ENCODE measurements at places on chromosomes 12 and 14. TPM values are rescaled to one million over a fixed set of nuclear protein-coding genes. Genes with fewer than 3 reads are reported as not detected.

Gene KERA
- polyA plus RNA-seq: 0.22 TPM

Gene LRP1-AS
- 0.91 TPM for polyA plus RNA-seq

Gene HOXC9
- 1.2 TPM for polyA plus RNA-seq

Gene CBLN3
- polyA plus RNA-seq: 3.2 TPM

Gene LRTM2
- not detected for polyA plus RNA-seq

Gene HOXC12
- polyA plus RNA-seq: not detected

Gene LHX5
- not detected for polyA plus RNA-seq

Gene OR4E2
- polyA plus RNA-seq: not detected

Gene TRPV4
- polyA plus RNA-seq: 2.8 TPM

Gene C14orf180
- not detected for polyA plus RNA-seq

Gene PPP4R4
- 0.54 TPM for polyA plus RNA-seq

Gene DPPA3
- polyA plus RNA-seq: not detected

GRCh38 chr12:95169368-95169767, 47.9 kb downstream of the FGD6 start:
- DNase-seq: no peak

DNA sequence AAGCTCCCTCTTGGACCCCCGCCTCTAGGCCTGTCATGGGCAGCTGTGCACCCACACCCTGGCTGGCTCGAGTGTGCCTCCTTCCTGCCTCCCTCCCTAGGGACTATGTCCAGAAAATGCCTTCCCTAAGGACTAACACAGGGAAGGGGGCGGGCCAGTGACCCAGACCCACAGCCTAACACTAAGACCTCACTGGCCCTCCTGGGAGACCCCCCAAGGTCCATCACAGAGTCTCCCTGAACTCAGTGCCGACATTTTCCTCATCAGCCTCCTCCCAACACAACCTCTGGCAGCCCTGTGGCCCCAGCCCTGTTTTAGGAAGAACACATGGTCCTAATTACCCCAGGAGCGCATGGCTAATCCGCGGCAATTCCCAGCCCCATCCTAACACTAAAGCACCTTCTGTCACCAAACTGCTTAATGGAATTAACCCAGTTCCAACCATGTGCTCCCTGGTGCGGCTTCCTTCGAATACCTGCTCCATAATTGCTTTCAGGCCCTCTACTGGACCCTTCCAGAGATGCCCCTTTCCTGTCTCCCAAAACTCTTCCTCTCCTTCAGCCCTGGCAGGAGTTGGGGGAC, 5.6 kb downstream of the MSI1 start:
- DNase-seq: no peak

DNA sequence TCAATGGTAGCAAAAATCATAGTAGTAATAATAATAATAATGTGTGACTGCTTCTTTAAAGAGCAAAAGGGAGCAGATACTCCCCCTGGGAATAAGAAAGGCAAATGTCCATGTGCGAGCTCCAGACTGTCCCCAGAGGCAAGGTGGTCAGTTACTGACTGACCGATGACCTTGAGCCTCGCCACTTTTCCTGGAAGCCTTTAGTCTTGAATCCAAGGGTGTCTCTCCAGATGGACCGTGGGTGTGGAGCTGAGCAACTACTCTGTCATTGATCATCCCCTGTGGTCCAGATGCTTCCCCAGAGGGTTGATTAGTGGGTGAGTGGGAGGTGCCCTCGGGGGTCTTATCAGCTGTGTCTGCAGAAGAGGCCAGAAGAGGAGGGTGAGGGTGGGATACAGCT, 418.5 kb upstream of the TBX3 start:
- no peak for DNase-seq

- no peak for DNase-seq
These were observed 20.3 kb downstream of the OR4K2 start for GRCh38 chr14:19895282-19895681.

- DNase-seq: peak; percentile 55
These were observed 11.7 kb upstream of the FBXL14 start for GRCh38 chr12:1606021-1606622.

DNA sequence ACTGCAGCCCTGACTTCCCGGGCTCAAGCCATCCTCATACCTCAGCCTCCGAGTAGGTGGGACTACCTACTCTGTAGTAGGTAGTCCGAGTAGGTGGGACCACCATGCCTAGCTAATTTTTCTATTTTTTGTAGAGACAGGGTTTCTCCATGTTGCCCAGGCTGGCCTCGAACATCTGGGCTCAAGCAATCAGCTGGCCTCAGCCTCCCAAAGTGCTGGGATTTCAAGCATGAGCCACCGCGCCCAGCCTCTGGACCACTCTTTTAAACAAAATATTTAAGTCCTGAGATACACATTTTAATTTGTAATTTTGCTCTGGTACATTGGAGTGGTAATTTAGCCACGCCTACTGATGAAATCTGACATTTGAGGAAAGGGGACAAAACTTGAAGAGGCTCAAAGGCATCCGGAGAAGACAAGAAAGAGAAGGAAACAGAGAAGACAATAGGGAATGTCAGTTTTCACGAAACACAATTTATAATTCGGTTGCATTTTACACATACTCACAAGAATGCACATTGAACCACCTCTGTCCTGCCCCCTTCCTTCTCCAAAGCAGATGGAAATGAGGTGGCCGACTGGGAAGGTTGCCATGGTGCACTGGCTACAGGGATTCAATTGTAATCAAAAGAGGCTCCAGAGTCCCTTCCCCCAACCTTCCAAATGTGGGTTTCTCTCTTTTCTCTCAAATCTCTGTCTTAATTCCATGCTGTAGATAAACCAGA, 9.7 kb upstream of the TUBA1A start:
- DNase-seq: no peak

GRCh38 chr12:50482571-50482970, 22.2 kb upstream of the DIP2B start:
- DNase-seq: no peak

- DNase-seq: no peak
These were observed 71.6 kb downstream of the NT5DC3 start for GRCh38 chr12:103769240-103769945.

GRCh38 chr12:3251067-3251466, 173.9 kb downstream of the TSPAN9 start:
- no peak for DNase-seq

- DNase-seq: peak; percentile 98
These were observed at the start of gene EAPP for GRCh38 chr14:34539407-34540180. Gene EAPP, minus strand, starts transcription at chr14:34539701. Its CDS starts 73 bp downstream, at chr14:34539628.

GRCh38 chr12:45182511-45182910, 33.4 kb upstream of the ANO6 start:
- no peak for DNase-seq

- no peak for DNase-seq
These were observed 94.4 kb downstream of the CHGA start for GRCh38 chr14:93017301-93017797.

- peak; percentile 78 for DNase-seq
These were observed 25.4 kb downstream of the ZBTB42 start for GRCh38 chr14:104826189-104826860.

GRCh38 chr12:8890313-8891085, 23.8 kb upstream of the PHC1 start:
- peak; percentile 56 for DNase-seq

DNA sequence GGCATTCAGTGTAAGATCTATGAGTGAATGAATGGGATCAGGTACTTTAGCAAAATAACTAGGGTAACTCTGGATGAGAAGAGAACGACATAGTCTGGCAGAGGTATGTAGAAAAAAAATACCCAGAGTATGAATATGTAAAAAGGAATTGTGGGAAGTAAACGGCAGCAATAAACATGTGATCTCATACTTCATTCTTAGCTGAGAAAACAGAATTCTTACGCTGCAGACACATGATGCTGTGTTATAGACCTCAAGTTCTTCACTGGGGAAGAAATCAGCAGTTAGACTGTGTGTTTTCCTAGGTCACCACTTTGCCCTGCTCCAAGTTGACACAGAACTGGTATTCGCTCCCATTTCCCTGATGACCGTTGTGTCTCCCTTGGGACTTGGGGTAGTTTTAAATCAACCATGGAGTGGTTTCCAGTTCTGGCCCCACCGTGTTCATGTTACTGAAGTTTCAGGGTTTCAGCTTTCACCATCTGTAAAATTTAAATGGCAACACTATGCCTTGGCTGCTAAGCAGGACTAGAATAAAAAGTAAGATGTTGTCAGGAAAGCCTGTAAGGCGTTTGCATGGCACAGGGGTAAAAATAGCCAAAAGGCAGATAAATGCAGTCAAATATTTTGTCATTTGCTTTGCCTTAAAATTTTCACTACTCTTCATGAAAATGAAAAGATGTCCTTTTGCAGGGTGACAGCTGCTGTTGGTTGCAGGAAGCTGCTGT, 223.7 kb downstream of the PELI2 start:
- DNase-seq: no peak

- DNase-seq: no peak
These were observed 1.1 kb upstream of the CDC42BPB start for GRCh38 chr14:103058164-103059055.

- no peak for DNase-seq
These were observed 10.3 kb downstream of the KIF26A start for GRCh38 chr14:104148433-104149277.

DNA sequence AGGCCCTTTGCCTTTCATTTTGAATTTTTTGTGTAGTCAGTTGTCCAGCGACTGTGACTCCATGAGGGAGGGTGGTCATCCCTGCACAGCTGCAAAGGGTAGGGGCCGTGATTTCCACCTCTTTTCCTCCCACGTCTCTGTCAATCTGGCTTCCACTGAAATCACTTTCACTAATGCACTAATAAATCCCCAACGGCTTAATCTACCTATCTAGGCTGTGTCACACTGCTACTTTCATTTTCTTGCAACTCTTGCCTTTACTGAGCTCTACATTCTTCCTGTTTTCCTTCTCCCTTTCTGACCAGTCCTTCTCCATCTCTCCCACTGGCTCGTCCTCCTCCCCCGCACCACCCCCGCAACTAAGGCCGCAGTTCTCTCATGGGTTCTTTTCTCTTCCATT, 212.3 kb upstream of the FOXN3 start:
- no peak for DNase-seq

DNA sequence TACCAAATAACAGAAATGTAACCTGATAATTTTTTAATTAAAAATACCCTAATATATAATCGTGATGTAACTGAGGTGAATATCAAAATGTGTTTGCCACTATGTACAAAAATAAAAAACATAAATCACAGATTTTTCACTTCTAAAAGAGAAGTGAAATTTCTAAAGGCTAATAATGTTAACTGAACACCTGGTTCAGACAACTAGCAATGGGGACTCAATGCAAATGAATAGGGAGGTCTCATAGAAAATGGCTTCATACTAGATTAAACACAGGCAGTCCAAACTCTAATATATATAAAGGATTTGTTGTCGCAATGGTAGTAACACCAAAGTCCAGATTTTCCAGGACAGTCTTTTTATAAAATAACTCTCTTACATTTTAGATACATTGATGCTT, 365.4 kb upstream of the ATP2B1 start:
- DNase-seq: no peak

GRCh38 chr12:65642061-65642661, 182.1 kb upstream of the HMGA2 start:
- no peak for DNase-seq

- no peak for DNase-seq
These were observed 173.9 kb downstream of the TTC7B start for GRCh38 chr14:90642244-90642717.

DNA sequence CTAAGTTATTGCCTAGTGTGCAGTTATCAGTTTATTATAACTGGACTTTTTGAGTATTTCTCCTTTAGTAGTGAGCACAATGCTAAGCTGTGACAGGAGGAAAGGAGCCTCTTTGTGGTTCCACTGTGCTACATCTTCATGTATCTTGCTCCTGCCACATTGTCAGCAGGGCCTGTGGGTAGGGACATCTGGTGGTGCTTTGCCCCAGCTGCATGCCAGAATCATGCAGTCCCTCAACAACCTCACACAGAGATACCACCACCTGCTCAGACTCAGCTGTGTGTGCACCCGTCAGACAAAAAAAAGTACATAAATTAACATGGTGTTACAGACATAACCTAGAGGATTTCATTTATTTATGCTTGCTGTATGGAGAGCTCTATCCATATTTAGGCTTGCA, 51.1 kb downstream of the MIS18BP1 start:
- no peak for DNase-seq

- DNase-seq: no peak
These were observed 9.7 kb downstream of the CLEC6A start for GRCh38 chr12:8465301-8465996.

GRCh38 chr12:49920241-49920914, 16.7 kb upstream of the FAIM2 start:
- DNase-seq: no peak

DNA sequence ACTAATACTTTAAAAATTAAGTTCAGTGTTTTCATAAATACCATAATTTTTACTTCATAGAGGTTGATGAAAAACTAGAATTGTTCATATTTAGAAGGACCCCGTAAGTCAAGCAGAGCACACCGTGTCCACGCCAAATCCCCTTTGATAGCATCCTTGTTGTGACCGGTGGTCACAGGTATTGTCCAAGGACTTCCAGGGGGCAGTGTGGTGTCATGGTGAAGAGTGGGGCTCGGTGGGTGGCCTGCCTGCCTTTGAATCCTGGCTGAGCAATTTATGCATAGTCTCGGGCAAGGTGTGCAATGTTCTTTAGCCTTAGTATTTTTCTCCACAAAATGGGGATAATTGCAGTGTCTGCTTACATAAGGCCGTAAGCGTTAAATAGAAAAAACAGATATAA, 169.9 kb downstream of the KTN1 start:
- no peak for DNase-seq

DNA sequence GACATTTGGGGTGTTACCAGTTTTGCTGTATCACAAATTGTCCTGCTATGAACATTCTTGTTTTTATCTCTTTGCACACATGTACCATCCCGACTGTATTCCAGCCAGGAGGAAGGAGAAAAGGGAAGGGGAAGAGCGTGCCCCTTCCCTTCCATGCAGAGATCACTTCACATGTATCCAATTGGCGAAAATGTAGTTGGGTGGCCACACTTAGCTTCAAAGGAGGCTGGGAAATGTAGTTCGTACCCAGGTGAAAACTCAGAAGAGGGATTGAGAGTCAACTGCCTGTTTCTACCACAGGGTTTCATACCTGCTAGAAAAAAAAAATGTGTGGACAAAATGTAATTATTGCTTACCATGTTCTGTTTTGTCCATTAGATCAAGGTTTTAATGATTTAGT, 189.1 kb upstream of the PELI2 start:
- DNase-seq: no peak

DNA sequence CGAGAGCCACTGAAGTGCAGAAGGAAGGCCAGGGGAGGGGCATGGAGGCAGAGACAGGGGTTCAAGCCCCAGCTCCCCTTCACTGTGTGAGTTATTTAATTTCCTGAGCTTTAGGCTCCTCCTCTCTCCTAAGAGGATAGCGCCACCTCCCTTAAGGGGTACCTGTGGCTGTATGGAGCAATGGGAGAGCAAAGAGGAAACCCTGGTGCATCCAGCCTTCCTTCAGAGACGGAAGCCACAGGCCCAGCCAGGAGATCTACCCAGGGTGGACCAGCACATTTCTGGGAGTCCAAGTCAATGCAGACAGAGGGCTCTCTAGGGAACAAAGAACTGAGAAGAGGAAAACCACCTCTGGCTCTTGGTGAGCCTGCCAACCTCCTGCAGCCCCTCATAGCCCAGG, 90.3 kb downstream of the ZFP36L1 start:
- DNase-seq: no peak

DNA sequence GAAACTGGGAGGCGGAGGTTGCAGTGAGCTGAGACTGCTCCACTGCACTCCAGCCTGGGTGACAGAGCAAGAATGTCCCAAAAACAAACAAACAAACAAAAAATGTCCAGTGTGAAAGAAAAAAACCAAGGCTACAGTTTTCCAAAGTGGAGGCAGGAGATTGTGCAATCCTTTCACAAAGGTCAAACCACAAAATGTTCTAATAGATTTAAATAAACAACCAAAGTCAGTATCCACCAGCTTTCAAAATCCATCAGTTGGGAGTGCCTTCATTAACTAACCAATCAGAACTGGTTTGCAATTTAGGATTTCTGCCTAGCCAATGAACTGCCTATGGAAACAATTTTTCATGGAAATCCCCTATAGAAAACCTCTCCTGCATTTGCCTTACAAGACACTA, 52.3 kb upstream of the TRIM9 start:
- no peak for DNase-seq

All from right lung (tissue), 10 donors.